HCEC 1CT (cell line): ENCODE measurements at places on chromosomes 4 and X.

DNA sequence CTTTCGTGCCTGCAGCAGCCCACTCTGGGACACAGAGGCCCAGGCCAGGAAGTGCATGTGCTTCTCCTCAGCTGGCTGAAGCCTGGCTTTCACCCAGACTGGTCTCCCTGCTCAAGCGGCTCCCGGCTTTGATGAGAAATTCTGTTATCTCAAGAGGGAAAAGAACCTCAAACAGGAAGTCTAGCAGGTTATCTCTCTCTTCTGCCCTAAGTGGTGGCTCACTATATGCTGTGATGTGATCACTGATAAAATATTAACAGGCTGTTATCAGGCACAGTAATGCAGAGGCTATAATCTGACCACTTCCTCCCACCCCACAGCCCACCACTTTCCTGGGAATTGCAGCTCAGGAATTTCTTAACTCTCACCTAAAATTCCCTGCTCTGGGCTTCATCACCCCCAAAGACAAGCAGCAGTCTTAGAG, 13.3 kb downstream of the CLDN2 start:
- no peak for DNase-seq

GRCh38 chr4:53782458-53782845, 191.2 kb upstream of the LNX1 start:
- no peak for DNase-seq

- DNase-seq: peak; percentile 32
Measured at GRCh38 chr4:77818602-77819403, at the start of gene CNOT6L. Gene CNOT6L, minus strand, starts transcription at chr4:77819368. Its CDS starts 60 bp downstream, at chr4:77819308.

DNA sequence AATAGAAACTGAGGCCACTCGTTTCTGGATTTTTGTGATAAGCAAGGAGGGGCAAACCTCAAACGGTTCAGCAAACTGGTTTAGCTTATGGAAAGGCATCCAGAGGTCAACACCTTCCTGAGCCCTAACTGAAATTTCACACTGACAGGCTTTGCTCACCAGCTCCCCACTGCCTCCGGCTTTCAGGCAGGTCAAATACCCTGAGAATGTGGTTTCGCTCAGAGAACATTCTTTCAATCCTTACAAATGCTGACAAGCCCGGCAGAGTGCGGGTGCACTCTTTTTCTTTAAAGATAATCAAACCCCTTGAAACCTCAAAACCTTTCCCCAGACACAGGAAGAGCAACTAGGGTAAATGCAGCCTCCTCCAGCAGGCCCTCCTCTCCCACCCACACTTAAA, 41.5 kb downstream of the CD40LG start:
- DNase-seq: no peak

- no peak for DNase-seq
Measured at GRCh38 chrX:39836802-39837420, 260.8 kb downstream of the BCOR start.

DNA sequence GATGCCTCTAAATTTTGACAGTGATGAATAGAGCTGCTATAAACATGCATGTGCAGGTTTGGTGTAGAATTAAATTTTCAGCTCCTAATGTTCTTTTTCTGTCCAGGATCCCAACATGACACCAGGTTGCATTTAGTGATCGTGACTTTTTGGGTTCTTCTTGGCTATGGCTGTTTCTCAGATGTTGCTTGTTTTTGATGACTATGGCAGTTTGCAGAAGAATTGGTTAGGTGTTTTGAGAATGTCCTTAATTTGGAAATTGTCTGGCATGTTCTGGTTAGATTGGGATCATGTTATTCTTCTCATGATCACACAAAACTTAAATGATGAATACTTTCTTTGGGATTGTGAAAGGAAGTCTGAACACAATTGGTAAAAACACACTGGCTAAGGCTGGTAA, 3.7 kb upstream of the FGFBP1 start:
- no peak for DNase-seq

- DNase-seq: no peak
Measured at GRCh38 chr4:94469221-94469784, 17.6 kb downstream of the PDLIM5 start.

GRCh38 chr4:185171373-185172071, 28.5 kb downstream of the SLC25A4 start:
- no peak for DNase-seq

- DNase-seq: peak; percentile 66
Measured at GRCh38 chrX:17374619-17375366, at the start of gene NHS. Gene NHS, plus strand, starts transcription at chrX:17375200. Its CDS starts 558 bp downstream, at chrX:17375758.

GRCh38 chr4:102387552-102388150, 42.4 kb upstream of the SLC39A8 start:
- DNase-seq: no peak
